ENCODE measurements at places on chromosomes 1 and 21.
A peak's percentile ranks its signal among the peaks of the same experiment; 100 is the strongest.

- DNase-seq: no peak
Measured at GRCh38 chr1:168414914-168415313, 128.9 kb downstream of the XCL2 start.

DNA sequence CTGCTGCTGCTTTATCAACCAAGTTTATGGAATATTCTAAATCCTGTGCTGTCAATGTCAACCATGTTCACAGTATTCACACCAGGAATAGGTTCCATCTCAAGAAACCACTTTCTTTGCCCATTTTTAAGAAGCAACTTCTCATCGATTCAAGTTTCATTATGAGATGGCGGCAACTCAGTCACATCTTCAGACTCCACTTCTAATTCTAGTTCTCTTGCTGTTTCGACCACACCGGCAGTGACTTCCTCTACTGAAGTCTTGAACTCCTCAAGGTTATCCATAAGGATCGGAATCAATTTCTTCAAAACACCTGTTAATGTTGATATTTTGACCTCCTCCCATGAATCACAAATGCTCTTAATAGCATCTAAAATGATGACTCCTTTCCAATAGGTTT, 39.7 kb upstream of the IFNLR1 start:
- DNase-seq: no peak

- no peak for DNase-seq
Measured at GRCh38 chr1:58426918-58427317, 119.6 kb downstream of the OMA1 start.

GRCh38 chr1:241356519-241357365, at the start of gene RGS7:
Gene RGS7, minus strand, starts transcription at chr1:241357205.
- DNase-seq: peak; percentile 85

DNA sequence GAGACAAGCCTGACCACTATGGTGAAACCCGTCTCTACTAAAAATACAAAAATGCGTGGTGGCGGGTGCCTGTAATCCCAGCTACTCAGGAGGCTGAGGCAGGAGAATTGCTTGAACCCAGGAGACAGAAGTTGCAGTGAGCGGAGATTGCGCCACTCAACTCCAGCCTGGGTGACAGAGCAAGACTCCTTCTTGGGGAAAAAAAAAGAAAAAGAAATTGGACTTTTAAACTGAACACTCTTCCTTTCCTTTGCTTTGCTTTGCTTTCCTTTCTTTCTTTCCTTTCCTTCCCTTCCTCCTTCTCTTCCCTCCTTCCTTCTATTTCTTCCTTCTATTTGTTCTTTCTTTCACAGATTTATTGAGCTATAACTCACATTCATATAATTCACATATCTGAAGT, 43.3 kb upstream of the PUM1 start:
- DNase-seq: no peak

GRCh38 chr1:21175324-21175669, 1.4 kb downstream of the EIF4G3 start:
- DNase-seq: no peak

DNA sequence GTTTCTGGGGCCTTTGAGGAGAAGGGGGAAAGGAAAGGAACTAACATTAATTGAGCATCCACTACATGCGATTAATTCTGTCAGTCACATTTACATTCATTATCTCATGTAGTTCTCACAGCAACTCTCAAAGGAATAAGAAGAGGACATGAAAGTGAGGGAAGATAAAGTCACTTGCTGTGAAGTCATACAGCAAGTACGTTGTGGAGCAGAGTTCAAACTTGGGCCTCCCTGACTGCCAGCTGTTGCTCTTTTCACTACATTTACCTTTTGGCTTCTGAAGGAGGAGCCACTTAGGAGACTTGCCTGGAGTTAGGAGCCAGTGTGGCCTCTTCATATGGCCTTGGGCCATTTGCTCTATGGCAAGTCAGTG, 6.2 kb downstream of the ZNF691 start:
- no peak for DNase-seq

GRCh38 chr1:147756341-147756740, 4.1 kb downstream of the GJA5 start:
- DNase-seq: no peak

GRCh38 chr1:11528611-11529261, 49.8 kb downstream of the DISP3 start:
- DNase-seq: no peak

- peak; percentile 87 for DNase-seq
Measured at GRCh38 chr1:101238681-101239094, 1.9 kb downstream of the S1PR1 start.

GRCh38 chr1:212260557-212261355, 24.5 kb upstream of the PPP2R5A start:
- no peak for DNase-seq

- DNase-seq: no peak
Measured at GRCh38 chr1:6802893-6803292, 17.6 kb downstream of the CAMTA1 start.

- no peak for DNase-seq
Measured at GRCh38 chr1:29753244-29753643, 516.9 kb downstream of the PTPRU start.

GRCh38 chr21:14707511-14708020, 161.5 kb upstream of the SAMSN1 start:
- no peak for DNase-seq

DNA sequence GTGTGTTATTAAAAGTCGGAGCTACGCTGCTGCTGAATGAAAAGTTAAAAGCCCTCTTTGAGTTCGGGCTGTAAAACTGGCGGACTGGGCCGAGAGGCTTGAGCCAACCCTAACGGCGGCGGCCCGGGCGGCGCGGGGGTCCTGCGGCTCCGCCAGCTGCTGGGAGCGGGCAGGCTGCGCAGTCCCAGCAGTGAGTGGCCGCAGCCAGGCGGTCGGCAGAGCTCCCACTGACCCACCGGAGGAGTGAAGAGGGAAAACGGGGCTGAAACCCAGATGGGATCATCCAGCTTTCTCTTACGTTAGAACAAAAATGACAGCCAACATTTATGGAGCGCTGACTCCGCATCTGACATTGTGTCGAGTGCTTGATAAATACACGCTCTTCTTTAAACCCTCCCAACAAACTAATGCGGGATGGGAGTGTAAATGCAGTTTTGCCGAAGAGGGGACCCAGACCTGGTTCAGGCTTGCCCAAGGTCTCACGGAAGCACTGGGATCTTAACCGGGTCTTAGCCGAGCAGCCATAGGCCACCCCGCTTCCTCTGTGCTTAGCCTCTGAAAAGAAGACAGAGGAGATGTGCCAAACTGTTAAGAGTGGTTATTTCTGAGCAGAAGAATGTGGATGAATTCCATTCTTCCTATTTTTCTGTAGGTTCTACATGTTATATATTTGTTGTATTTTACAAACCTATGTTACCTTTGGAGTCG, 3.5 kb downstream of the GRHL3 start:
- DNase-seq: no peak

DNA sequence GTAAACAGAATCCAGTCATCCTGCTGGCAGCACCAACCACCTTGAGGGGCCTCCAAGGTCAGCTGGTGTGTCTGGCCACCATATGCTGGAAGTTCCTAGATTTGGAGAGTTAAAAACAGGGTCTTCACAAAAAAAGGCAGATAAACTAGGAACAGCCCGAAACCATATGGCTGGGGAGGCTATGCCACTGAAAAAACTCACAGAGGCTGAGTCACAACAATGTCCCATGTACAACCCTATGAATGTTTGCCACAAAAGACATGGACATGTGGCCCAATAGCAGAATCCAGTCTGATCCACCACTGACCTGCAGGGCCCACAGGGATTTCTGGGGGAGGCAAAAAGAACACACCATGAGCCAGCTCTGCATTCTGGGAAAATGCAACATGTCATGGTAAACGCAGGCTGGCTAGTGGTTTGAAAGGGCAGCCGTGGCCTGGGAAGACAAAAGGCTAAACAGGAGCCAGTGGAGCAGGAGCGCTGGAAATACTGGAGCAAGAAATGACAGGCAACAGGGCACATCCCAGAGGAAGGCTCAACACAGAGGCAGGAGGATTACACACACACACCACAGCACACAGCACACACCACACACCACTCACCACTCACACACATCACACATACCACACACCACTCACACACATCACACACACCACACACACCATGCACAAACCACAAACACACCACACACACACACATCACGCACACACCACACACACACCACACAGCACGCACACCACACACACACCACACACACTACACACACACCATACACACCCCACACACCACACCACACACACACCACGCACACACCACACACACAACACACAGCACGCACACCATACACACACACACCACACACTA, 55.4 kb downstream of the HSF2BP start:
- DNase-seq: no peak

GRCh38 chr1:161484613-161485012, 20.6 kb upstream of the FCGR2A start:
- no peak for DNase-seq

GRCh38 chr1:30449428-30450147, 273.8 kb downstream of the MATN1 start:
- DNase-seq: peak; percentile 2

DNA sequence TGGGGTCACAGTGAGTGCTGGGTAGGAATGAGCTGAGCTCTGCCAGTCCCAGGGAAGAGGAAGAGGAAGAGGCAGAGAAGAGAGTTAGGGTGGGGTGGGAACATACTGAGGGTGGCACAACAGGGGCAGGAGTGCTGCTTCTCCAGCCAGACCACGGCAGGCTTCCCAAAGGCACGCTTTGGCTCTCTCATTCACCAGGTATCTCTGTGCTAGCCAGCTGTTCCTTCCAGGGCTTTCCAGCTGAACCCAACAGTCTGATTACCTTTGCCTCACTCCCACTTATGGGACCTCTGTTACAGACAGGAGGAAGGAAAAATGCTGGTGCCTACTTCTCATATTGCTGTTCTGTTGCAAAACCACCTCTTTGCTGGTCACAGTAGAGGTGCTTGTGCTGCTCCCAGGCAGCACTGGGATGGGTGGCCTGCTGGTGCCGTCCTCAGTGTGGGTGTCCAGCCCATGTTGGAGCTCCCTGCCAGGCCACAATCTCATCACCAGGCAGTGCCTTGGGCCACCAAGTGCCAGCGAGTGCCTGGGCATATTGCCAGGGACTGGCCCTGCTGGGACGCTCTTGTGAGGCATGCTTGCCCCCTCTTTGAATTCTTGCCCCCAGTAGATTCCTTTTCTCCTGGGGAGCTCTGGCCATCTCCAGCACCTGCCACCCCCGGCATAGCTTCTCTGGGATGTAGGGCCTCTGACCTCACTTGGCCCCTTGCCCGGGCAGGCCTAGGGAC, 2.1 kb downstream of the ADORA1 start:
- DNase-seq: no peak

GRCh38 chr21:16239659-16240265, 510.0 kb downstream of the USP25 start:
- DNase-seq: peak; percentile 14

DNA sequence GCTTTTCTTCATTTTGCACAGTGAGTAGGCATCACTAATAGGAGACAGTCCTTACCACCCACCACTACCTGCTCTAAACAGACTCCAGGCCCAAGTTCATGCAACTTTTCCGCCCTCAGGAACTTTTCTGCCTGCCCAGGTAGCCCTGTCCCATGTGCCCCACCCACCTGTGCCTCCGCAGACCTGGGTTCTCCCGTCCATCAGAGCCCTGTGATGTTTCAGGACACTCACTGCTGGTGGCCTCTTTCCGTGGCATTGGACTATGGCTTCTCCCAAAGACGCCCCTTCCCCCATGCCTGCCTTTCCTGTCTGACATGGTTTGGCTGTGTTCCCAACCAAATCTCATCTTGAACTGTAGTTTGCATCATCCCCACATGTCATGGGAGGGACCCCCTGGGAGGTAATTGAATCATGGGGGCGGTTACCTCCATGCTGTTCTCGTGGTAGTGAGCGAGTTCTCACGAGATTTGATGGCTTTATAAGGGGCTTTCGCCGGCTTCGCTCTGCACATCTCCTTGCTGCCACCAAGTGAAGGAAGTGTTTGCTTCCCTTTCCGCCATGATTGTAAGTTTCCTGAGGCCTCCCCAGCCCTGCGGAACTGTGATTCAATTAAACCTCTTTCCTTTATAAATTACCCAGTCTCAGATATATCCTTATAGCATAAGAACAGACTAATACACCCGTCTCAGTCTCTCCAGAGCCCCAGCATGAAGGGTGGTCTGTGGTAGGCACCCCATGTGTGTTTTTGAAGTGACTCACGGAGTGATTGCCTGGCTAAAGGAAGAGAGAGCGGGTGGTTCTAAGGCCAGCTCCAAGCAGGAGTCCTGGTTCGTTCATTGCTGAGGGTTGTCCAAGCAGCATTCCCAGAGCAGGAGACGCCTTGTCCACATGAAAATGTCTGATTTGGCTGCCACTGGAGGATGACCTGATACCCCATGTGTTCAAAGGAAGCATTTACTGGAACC, 86.0 kb upstream of the ZBTB40 start:
- DNase-seq: no peak

DNA sequence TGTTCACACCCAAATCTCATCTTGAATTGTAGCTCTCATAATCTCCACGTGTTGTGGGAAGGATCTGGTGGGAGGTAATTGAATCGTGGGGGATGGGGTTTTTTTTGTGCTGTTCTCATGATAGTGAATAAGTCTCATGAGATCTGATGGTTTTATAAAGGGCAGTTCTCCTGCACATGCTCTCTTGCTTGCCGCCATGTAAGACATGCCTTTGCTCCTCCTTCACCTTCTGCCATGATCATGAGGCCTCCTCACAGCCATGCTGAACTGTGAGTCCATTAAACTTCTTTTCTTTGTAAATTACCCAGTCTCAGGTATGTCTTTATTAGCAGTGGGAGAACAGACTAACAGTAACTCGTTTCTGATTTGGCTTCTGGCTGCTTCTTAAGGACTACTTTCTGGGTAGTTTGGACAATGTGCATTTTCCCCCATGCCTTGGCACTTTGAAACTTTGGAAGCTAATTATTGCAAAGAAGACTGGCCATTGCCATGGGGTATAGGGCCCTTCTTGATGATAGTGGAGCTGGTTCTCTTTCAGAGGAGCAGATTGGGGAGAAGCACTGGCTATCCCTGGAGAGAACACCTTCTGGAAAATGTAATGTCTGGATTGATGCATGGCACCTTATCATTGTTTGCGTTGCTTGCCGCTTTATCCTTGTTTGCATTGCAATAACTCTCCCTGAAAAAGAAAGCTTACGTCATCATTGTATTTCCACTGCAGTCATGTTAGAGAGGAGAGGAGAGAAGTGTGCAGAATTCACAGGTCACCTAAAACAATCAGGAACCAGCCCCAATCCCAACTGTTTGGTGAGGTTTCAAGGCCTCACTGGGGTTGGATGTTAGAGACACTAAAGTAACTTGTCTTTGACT, 5.9 kb downstream of the CNIH3 start:
- DNase-seq: no peak

DNA sequence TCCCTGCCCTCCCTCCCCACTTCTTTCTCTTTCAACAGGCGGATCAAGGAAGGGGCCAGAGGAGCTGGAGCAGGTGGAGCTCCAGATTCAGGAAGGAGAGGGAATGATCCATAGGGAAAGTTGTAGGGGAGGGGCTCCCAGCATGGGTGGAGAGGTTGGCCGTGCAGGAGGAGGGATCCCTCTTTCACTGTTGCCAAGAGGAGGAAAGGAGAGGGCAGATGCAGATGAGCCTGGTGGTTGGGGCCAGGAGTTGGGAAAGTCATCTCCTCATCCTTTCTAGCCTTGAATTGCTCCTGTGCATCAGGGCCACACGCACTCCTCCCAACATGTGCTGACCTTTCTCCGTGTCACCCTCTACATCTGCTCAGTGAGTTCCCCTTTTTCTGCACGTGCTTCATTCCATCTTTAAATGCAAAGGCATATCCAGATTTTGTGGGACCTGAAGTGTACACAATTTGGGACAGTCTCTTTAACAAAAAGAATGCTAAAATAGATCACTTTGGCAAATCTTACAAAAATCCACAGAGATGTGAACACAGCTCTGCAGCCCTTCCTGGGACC, 32.4 kb downstream of the ZBTB18 start:
- DNase-seq: no peak

GRCh38 chr21:16072221-16072620, 342.4 kb downstream of the USP25 start:
- DNase-seq: no peak

Data from HEK293T (cell line).